ENCODE measurements at places on chromosomes 5 and 9. TPM values are rescaled to one million over a fixed set of nuclear protein-coding genes. Genes with fewer than 3 reads are reported as not detected.

GRCh38 chr9:126563556-126563955 is 50.2 kb upstream of the LMX1B start:
- no peak for DNase-seq
- peaks cover 65% of the 10 kb centered on the region for H3K27me3 ChIP-seq
- no peak overlapping the region for H3K27ac ChIP-seq
- no peaks in the 10 kb centered on the region for H3K36me3 ChIP-seq
- H3K4me3 ChIP-seq: no peak overlapping the region
- no peaks in the 10 kb centered on the region for H3K4me1 ChIP-seq

DBH gene
- total RNA-seq: not detected

GRCh38 chr5:96244696-96245095 is 188.4 kb downstream of the PCSK1 start:
- no peak overlapping the region for H3K27ac ChIP-seq
- H3K36me3 ChIP-seq: no peaks in the 10 kb centered on the region
- DNase-seq: no peak
- H3K4me1 ChIP-seq: peaks cover 21% of the 10 kb centered on the region

- H3K27ac ChIP-seq: no peak overlapping the region
- H3K4me1 ChIP-seq: no peaks in the 10 kb centered on the region
- DNase-seq: no peak
- H3K27me3 ChIP-seq: peaks cover 32% of the 10 kb centered on the region
These were observed 169.2 kb downstream of the FGF1 start for GRCh38 chr5:142516732-142517131.

GZMA gene
- not detected for total RNA-seq

LCN12 gene
- total RNA-seq: 11.4 TPM

GRCh38 chr9:114026335-114026734 is 51.8 kb downstream of the AMBP start:
- H3K4me1 ChIP-seq: no peaks in the 10 kb centered on the region
- peaks cover 6% of the 10 kb centered on the region for H3K36me3 ChIP-seq
- DNase-seq: no peak

SGCD gene
- total RNA-seq: 1.3 TPM

DNA sequence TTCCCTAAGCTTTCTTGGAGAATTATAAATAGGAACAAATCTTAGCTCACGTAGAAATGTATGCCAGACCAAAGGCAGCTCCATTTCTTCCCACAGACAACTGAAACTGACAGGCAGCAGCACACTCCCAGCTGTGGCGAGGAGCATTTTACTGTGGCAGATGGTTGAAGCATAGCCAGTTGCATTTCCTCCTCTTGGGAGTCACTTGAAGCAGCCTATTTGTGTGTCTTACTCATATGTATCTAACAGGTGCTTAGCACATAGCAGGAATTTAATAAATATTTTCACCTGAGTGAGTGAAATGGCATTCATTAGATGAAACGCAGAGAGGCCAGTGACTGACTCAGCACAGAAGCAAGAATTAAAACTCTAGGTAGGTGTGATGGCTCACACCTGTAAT is 12.3 kb upstream of the MTMR12 start:
- H3K4me1 ChIP-seq: no peaks in the 10 kb centered on the region
- H3K27ac ChIP-seq: no peak overlapping the region
- H3K27me3 ChIP-seq: no peaks in the 10 kb centered on the region
- no peak overlapping the region for H3K4me3 ChIP-seq
- no peaks in the 10 kb centered on the region for H3K36me3 ChIP-seq
- DNase-seq: no peak

DNA sequence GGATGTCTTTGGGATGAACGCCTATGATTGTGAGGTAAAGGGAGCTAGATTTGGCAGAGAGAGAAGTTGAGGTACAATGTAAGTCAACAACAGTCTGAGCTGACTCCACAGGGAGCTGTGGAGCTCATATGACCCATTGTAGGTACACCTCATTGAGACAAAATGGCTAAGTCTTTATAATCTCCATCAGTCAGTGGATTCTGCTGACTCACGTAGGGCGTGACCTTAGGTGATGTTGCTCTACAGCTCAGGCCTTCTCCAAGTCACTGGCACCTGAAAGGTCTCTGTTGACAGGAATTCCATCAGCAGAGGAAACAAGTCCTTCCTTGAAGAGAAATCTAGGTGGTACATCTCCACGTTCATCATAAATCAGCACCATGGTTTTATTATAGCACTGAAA is 118.2 kb upstream of the PRR16 start:
- H3K27ac ChIP-seq: no peak overlapping the region
- no peaks in the 10 kb centered on the region for H3K36me3 ChIP-seq
- H3K4me3 ChIP-seq: no peak overlapping the region
- H3K4me1 ChIP-seq: no peaks in the 10 kb centered on the region
- no peak for DNase-seq
- H3K27me3 ChIP-seq: no peaks in the 10 kb centered on the region

GRCh38 chr9:136531904-136532798 is 13.7 kb downstream of the NOTCH1 start:
- no peaks in the 10 kb centered on the region for H3K36me3 ChIP-seq
- H3K4me1 ChIP-seq: no peaks in the 10 kb centered on the region
- DNase-seq: no peak
- no peak overlapping the region for H3K27ac ChIP-seq

DNA sequence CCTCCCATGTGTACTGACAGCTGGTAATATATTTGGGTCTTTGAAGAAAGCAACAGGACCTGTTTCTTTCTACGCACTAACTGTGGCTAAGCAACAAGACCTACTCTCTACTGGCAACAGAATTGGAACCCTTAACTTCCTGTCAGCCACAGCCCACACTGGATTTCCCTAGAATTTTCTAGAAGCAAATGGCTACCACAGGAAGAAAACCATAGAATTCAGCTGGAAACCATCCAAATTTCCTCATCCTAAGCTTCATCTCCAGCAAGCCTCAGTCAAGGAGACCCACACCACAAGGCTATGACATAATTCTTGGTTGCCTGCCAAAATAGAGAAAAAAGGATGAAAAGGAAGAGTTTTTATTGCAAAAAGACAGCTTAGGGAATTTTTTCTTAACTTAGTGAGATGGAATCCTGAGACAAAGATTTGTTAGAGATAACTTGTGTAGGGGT is 171.8 kb upstream of the TNC start:
- H3K4me3 ChIP-seq: no peak overlapping the region
- H3K4me1 ChIP-seq: peaks cover 9% of the 10 kb centered on the region
- DNase-seq: no peak
- no peaks in the 10 kb centered on the region for H3K36me3 ChIP-seq

FSD1L gene
- total RNA-seq: 4.3 TPM

DNA sequence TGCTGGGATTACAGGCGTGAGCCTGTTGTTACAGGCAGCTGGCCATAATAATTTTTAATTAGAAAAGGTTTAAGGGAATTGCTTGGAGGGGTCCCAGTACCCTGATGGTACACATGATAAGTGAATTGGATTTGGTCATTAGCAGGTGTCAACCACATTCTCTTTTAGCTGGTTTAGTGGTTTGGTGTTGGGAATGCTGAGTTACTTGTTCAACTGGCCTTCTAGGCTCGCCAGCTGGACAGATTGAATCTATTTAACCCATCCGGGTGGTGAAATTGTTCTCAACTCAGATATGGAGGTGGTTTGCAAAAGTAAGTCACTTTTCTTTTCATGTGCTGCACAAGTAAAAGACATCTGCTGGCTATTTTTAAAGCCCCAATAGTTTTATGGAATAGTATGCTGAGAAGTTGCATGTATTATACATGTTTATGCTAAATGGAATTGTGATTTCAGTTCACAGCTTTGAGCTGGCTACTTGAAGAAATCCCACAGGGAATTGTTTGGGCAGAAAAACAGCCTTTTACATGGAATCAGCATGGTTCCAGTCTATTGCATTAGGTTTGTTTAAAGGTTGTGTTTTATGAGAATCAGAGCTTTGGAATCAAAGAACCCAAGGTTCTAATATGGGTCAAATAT is 149.8 kb upstream of the SLC28A3 start:
- H3K27me3 ChIP-seq: no peaks in the 10 kb centered on the region
- DNase-seq: no peak
- H3K27ac ChIP-seq: no peak overlapping the region
- no peaks in the 10 kb centered on the region for H3K4me1 ChIP-seq
- no peak overlapping the region for H3K4me3 ChIP-seq

- H3K36me3 ChIP-seq: no peaks in the 10 kb centered on the region
- no peak overlapping the region for H3K4me3 ChIP-seq
- H3K27me3 ChIP-seq: peaks cover 7% of the 10 kb centered on the region
- H3K4me1 ChIP-seq: no peaks in the 10 kb centered on the region
- no peak overlapping the region for H3K27ac ChIP-seq
These were observed 208.3 kb downstream of the ATP10B start for GRCh38 chr5:160643616-160644240.

- no peak for DNase-seq
- H3K4me3 ChIP-seq: no peak overlapping the region
- H3K27me3 ChIP-seq: no peaks in the 10 kb centered on the region
These were observed 527.8 kb upstream of the ZNF608 start for GRCh38 chr5:125274211-125274610.

GRCh38 chr9:82201196-82201595 is 212.6 kb downstream of the SPATA31D1 start:
- DNase-seq: no peak
- no peak overlapping the region for H3K27ac ChIP-seq
- H3K4me1 ChIP-seq: no peaks in the 10 kb centered on the region
- no peaks in the 10 kb centered on the region for H3K27me3 ChIP-seq
- no peak overlapping the region for H3K4me3 ChIP-seq
